ENCODE measurements at places on chromosomes 4 and X.

DNA sequence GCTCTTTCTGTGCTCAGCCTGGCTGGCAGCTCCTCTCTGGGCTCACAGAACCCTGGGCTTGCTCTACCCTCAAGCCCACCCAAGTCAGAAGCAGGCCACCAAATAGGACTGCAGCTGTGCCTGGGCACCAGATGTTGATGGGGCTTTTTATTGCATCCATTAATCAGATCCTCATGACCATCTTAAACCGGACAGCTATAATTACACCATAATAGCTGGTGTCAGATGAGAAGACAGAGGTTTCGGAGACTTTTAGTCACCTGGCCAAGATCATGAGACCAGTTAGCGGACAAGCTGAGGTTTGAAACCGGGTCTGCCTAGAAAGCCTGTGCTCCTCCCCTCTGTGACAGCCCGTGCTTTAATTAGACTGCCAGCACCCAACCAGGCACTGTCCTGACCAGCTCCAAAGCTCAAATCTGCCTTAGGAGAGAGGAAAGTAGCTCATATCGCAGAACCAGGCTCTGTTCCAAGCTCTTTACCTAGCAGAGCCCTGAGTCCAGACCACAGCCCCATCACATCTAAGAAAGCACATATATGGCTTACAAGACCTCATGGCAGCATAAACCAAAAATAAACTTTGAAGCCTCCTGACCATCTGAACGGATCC is 88.9 kb downstream of the JAKMIP1 start:
- DNase-seq, result no peak

DNA sequence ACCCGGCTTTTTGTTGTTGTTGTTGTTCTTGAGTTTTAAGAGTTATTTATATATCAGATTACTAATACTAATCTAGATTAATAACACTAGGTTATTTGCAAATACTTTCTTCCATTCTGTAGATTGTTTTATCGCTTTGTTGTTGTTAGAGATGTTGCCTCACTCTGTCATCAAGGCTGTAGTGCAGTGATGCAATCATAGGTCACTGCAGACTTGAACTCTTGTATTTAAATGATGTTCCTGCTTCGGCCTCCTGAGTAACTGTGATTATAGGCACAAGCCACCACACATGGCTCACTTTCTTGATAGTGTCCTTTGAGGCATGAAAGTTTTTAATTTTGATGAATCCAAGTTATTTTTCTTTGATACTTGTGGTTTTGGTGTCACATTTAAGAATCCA is 129.0 kb downstream of the VSIG4 start:
- DNase-seq, result no peak

DNA sequence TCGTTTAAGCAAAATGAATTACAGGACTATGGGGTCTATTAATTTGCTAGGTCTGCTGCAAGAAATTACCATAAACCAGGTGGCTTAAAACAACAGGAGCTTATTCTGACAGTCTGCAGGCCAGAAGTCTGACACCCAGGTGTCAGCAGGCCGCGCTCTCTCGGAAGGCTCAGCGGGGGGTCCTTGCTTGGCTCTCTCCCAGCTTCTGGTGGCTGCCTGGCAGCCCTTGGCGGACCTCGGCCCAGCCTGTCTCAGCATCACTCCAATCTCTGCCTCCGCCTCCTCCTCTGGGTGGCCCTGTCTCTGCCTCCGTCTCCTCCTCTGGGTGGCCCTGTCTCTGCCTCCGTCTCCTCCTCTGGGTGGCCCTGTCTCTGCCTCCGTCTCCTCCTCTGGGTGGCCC is 580.5 kb upstream of the FAT1 start:
- no peak for DNase-seq

DNA sequence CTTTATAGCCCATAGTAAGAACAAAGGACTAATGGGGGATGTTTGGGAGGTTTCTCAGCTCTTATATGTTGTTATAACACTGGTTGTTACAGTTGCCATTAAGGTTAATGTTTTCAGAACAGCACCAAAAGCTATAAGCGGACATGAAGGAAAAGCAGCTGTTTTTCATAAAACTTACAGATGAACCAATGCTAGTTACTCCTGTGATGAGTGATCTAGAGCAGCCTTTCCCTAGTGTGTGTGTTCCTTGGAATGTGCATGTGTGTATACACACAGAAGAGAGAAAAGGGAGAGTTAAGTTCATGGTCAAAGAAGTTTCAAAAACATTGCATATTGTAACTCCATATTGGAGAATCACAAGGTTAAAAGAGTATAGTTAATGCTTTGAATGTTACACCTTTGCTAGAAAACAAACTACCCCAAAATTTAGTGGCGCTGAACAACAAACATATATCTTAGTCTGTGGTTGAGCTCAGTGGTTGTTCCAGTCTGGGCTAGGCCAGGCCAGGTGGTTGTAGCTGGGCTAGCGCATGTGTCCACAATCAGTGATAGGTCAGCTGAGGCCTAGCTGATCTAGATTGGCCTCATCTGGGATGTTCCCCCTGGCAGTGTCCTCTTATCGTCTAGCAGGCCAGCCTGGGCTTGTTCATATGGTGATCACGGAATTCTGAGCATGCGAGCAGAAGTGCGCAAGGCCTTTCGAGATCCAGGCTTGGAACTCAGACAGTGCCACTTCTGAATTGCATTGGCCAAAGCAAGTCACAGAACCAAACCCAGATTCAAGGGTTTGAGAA is 151.0 kb downstream of the NHS start:
- DNase-seq, result no peak

- no peak for DNase-seq
Measured at GRCh38 chr4:19478791-19479190, 772.9 kb upstream of the SLIT2 start.

GRCh38 chr4:168853770-168854169 is 156.3 kb downstream of the CBR4 start:
- DNase-seq, result no peak

DNA sequence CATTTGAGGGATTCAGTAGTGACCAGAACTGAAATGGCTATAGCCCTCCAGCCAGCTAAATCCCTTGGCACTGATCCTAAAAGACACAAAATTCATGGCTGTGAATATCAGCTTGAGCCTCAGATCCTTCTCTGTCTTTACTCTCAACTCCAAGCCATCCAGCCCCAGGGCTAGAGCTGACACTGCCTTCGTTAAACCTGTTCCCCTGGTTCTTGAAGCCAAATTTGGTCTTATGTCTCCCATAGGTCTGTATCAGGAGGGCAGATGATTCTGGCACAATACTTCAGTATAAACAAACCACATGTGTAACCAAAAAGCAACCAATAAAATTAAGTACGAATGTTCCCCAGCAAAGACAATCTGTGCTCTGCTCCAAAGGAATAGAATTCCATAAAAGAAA is 78.0 kb downstream of the ANOS1 start:
- no peak for DNase-seq

- DNase-seq, result no peak
Measured at GRCh38 chr4:184274286-184274951, 56.7 kb upstream of the ENPP6 start.

GRCh38 chrX:48802905-48803200 is 986 bp downstream of the HDAC6 start:
- DNase-seq, result no peak

GRCh38 chr4:184269879-184270430 is 52.3 kb upstream of the ENPP6 start:
- no peak for DNase-seq

- DNase-seq, result no peak
Measured at GRCh38 chr4:117478702-117479101, 393.3 kb upstream of the TRAM1L1 start.

- DNase-seq, result no peak
Measured at GRCh38 chr4:74623041-74623440, 171.3 kb downstream of the BTC start.

DNA sequence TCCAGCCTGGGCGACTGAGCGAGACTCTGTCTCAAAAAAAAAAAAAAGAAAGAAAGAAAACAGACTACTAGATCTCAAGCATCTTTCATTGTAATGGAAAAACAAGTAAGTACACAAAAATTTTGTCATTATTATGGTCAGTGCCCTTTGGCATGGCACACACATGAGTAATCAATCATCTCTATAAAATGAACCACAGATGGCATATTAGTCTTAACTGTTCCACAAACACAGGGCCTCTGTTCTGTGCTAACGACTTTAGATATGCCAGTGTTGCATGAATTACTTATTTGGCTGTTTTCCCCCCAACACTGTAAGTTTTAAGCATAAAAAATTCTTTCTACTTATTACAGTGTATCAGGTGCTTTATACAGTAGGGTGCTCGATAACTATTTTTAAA is 90.4 kb downstream of the COX7B2 start:
- DNase-seq, result no peak

DNA sequence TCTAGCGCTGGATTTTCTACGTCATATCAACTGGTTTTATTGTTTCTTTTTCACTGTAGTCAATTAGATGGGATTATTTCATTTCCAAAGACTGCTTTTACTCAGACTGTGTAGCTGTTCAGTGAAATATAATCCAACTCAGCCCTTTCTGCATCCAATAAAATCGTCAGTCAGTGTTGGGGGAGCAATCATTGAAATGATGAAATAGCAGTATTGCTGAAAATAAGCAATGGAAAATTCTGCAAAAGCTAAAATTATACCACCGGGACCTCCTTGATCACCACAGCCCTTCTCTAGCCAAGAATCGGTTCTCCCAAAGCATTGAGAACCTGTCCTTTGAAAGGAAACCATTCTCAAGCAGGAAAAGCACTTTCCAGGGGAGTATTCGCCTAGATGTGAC is 243.1 kb upstream of the TENM3 start:
- DNase-seq, result no peak

DNA sequence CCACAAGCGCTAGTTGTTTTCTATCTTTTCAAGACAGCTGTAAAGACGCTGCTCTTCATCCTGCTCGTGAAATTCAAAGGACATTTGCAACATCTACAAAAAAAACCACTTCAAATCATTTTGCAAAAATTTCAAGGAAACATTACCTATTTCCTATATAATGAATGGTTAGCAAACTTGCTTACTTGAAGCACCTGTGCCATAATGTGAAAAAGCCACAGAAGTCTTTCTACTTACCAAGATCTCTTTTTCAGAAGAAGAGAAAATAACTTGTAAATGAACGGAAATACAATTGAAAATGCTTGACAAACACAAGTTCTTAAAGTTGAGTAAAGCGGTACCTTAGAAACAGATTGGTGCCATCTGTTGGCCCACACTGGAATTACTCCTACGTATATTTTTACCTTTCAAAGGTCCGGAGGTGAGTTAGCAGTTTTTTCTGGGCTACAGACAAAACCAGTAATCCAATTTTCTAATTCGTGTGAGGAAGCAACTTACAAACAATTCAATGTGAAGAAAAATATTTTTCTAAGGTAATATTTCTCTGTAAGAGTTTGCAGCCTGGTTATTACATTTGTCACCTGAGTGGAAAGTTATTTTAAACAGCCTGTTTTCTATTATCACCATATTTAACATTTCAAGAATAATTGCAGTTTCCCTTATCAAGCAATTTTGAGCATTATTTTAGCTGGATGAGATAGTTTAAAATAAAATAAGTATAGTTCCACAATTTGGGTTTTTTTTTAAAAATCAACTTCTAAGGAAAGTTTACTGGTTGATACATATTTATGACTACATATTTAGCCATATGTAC is at the start of gene TLR6:
Gene TLR6 (minus strand): TSS at position 294 of the 814 bp plus-strand sequence. CDS start 27,344 bp downstream, outside the sequence.
- peak; percentile 48 for DNase-seq

DNA sequence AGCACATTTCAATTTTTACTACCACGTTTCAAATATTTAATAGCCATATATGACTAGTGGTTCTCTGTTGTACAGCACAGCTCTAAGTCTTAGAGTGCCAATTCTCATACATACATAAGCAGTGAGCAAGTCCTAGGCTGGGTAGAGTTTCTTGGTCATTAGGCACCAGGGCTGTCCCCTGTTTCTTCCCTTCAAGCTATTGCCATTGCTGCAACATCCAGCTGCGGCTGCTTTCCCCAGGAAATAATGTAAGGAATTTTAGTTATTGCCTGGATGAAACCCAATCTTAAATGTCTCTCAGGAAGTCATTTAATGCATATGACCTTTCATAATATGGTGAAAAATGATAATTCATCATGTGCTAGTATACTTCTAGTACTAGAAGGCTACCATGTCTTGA is 74.1 kb upstream of the PPP3CA start:
- peak; percentile 9 for DNase-seq

GRCh38 chr4:80115368-80116181 is 42.5 kb upstream of the ANTXR2 start:
- DNase-seq, result no peak

GRCh38 chr4:93810340-93810992 is 18.1 kb upstream of the ATOH1 start:
- no peak for DNase-seq

DNA sequence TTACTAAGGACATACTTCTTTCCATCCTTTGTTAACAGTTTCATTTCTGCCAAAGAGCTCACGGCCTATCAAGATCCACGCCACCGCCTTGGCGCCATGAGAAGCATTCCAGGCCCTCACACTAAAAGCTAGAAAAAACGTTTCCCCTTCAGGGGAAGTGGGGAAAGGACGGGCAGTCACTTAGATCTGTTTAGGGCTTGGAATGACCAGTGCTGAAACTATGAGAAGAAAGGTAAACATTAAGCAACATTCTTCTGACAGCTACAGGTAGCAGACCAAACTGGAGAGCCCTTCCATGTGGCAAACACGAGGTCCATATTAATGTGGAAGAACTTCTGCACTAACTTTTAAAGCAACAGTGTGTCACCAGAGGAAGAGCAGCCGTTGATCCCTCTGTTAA is 146.7 kb downstream of the SH3KBP1 start:
- no peak for DNase-seq

DNA sequence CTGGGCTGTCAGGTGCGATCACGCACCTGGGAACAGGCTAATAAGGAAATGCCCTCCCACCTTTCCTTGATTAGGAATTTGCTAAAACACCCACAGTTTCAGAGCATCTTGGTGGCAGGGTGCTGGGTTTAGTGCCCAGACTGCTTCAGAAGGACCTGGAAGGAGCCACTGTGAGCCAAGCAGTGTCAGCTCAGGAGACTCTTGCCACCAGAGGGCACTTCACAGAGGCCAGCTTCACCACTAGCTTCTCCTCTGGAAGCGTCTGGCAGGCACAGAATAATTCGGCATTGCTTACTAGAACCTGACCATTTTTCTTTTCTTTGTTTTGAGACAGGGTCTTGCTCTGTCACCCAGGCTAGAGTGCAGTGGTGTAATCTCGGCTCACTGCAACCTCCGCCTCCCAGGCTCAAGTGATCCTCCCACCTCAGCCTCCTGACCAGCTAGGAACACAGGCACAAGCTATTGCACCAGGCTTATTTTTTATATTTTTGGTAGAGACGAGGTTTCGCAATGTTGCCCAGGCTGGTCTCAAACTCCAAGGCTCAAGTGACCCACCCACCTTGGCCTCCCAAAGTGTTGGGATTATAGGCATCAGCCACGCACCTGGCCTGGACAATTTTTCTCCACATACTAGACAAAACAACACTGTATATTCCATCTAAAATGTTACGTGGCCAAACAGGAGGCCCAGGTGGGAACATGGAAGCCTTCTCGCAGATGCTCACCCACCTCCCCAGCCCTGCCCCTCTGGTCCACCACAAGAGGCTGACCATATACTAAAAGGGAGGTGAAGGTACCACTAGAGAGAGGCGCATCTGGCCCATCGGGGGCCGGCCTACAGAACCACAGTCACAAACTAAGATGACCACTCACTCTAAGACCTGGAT is 14.1 kb downstream of the NOP14 start:
- DNase-seq, result no peak

- DNase-seq, result no peak
Measured at GRCh38 chr4:107203733-107204132, 167.6 kb upstream of the DKK2 start.

GRCh38 chr4:162126729-162127128 is 37.1 kb downstream of the FSTL5 start:
- no peak for DNase-seq
